Suppressor macrophage treated with lipopolysaccharide for 4 hours (primary cell): ENCODE measurements at places on chromosomes 13 and 19.

GRCh38 chr19:11927227-11927626 is 2.3 kb downstream of the ZNF700 start:
- no peak for DNase-seq

DNA sequence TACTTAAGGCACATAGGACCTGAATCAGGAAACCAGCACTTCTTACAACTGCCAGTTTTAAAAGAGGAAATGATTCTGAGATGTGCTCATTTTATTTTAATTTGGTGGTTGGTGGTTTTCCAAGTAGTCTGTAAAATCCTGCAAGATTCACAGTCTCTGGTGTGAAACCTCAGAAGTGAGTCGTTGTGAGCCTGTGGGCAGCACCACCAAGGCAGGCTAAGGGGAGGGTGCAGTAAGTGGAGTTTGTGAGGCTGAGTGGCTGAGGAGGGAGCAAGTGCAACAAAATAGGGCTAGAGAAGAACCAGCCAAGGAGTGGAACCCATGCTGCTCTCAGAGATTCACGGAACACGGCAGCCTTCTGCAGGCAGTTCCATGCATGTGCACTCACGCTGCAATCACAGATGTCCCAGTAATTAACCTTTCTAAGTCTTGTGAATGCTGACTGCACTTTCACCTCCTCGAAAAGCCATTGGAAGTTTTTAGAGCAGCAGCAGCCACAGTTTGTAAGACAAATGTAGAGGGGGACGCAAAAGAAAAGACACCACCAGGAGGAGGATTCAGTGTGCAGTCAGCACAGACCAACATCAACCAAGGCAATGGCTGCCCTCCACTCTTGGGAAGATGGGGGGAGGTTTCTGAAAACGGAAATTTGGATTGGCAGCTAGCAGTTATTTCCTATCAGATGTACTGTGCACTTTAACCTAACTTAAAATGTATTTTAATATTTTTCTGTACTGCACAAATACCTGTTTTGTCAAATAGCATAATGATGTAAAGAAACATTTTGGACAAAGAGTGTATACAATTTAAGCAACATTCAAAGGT is 44.9 kb downstream of the ESD start:
- DNase-seq: peak; percentile 71

DNA sequence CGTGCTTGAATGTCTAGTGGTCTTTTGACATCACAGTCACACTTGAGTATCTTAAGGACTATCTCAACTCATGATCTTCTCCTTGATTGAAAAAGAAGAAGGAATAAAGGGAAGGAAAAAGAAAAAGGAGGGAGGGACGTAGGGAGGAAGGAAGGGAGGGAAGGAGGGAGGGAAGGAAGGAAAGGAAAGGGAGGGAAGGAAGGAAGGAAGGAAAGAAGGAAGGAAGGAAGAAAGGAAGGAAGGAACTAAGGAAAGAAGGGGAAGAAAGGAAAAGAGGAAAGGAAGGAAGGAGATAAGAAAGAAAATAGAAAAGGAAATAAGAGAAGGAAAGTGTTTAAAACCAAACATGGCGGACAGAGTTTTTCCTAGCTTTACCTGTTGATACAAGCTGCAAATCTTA is 64.7 kb downstream of the RNASEH2B start:
- no peak for DNase-seq

DNA sequence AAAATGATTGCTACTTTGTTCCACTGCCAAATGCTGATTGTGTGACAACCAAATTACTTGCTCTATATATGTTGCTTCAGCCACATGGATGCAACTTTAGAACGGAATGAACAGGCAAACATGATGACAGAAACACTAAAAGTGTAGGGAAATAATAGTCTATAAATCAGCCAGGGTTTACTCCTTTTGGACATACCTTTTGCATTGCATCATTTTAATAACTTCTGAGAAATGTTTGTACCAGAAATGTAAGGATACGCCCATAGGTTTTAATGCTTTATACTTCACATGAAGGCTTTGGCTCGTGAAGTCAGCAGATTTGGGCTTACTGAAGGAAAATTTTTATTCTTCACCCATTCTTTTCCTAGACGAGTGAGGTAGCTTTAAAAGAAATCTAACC is 141.0 kb downstream of the POSTN start:
- DNase-seq: no peak

DNA sequence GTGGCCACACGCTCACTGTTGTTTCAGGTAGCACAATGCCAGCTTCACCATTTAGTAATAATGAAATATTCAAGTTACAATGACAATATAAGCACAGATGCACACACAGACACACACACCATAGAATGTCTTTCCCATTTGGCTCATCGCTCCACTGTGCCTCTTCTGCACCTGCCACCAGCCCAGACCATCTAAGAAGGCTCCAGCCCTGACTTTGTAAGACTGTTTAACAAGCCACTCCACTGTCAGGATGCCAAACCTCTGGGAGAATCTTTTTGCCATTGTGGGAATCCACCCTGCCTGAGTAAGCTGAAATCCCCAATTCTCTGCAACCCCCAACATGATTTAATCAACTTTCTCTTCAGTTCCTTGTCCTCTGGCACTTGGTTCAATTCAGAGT is 60.6 kb downstream of the LHFPL6 start:
- DNase-seq: no peak

GRCh38 chr19:21141787-21142464 is at the start of gene ZNF431:
Gene ZNF431, plus strand, starts transcription at chr19:21142040. Its CDS starts 144 bp downstream, at chr19:21142184.
- peak; percentile 94 for DNase-seq

- DNase-seq: no peak
Observed at GRCh38 chr19:46295401-46296201, 1.2 kb upstream of the HIF3A start.

GRCh38 chr13:93963266-93964145 is 516.0 kb downstream of the DCT start:
- DNase-seq: no peak

- no peak for DNase-seq
Observed at GRCh38 chr19:3336680-3337523, 29.5 kb upstream of the NFIC start.

- DNase-seq: no peak
Observed at GRCh38 chr13:104286566-104287290, 1220.5 kb upstream of the SLC10A2 start.

- DNase-seq: no peak
Observed at GRCh38 chr13:42816538-42816937, 35.2 kb downstream of the FAM216B start.

DNA sequence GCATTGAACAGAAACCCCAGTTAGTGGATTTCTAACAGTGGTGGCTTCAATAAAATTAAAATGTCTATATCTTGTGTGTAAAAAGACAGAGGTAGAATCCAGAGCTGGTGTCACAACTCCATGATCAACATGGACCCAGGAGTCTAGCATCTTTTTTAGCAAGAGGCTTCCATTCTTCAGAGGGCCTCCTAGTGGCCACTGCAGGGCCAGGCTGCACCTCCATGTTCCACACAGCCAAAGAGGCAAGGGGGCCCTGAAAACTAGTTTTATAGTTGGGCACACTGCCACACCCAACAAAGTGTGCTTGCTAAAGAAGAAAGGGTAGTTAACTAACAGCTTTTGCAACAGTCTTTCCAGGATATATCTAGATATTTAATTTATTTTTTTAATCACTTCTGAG is 12.9 kb downstream of the N4BP2L1 start:
- DNase-seq: no peak

GRCh38 chr19:11422163-11423065 is 3.3 kb upstream of the RGL3 start:
- peak; percentile 53 for DNase-seq

DNA sequence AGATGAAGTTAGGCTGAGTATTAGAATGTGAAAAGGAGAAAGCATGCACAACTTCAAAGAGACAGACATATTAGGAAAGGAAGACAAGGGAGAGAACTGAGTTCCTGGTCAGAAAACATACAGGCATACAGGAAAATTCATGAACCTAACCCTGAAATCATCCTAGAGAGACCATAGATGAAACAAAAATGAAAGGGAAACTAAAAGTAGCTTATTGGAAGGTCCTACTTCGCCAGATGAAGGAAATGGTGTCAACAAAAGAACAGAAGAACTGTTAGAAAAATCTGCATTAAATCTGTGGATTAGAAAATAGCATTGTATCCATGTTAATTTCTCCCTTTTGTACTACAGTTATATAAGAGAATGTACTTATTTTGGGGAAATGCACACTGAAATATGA is 169.0 kb upstream of the UFM1 start:
- peak; percentile 6 for DNase-seq

DNA sequence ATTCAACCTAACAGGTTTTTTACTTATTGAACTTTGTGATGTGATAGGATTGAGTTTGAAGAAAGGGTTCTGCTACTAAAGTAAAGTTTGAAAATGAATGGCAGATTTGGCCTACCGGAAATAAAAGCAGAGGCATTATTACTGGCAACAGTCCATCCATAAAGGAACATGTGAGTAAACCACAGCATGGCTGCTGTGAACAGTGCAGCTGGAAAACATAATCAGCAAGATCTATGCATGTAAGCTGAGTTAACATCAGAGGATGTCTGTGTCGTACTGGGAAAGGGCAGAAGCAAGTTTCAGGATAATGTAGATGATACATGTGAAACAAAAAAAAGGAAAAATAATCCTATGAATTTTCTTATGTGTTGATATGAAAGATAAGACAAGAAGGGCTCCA is 87.6 kb downstream of the CYSLTR2 start:
- DNase-seq: no peak

DNA sequence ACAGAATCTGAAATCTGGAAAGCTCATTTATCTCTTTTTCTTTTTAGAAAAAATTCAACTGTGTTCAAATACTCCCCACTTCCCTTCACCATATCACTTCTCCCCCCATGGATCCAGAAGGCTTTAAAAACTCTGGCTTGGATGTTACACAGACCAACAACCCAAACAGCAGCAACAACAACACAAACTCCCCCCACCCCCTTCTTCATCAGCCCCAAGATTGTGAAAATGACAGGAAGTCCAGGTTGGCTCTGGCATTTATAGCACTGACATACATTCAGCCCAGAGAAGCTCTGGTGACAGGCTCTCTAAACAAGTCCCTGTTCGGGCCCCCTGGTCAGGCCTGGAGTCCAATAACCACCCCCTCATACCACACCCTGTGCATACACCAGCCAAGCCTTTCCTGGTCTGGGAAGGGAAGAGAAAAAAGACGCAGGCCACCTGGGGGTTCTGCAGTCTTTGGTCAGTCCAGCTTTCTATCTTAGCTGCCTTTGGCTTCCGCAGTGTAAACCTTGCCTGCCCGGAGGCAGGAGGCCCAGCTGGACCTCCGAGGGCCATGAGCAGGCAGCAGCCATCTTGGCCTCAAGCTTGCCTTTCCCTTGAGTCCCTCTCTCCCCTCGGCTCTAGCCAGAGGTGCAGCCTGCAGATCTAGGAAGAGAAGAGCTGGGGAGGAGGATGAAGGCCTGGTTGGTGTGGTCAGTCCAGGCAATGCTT is 6.8 kb downstream of the CDX2 start:
- DNase-seq: no peak

GRCh38 chr13:93307136-93307535 is 80.5 kb downstream of the GPC6 start:
- DNase-seq: no peak

DNA sequence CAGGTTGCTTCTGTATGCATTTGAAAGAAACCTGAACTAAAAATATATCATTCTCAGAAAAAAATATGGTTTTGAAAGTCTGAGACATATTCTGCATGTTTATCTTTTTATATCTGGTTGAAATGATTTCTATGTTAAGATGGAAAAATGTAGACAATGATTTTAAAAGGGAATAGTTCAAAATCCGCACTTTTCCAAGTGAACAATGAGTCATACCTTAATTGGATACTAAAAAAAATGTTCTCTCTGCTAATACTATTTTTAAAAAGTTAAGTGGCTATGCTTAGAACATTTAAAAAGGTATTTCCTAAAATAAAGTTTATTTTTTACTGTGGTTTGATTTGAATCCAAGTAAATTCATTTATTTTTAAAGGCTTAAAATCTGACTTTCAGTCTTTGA is 801.4 kb downstream of the SLITRK6 start:
- no peak for DNase-seq

DNA sequence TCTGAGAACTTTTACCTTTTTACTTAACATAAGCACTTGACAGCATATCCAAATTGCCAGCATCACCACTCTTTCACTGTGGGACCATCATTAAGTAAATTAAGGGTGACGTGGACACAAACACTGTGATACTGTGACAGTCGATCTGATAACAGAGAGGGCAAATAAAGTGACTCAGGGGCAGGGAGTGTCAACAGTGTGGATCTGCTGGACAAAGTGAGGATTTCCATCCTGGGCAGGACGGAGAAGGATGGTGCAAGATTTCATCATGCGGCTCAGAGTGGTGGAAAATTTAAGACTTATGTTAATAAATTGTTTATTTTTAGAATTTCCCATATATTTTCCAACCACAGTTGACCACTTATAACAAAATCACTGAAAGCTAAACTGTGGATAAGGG is 60.0 kb upstream of the WDFY2 start:
- DNase-seq: no peak

DNA sequence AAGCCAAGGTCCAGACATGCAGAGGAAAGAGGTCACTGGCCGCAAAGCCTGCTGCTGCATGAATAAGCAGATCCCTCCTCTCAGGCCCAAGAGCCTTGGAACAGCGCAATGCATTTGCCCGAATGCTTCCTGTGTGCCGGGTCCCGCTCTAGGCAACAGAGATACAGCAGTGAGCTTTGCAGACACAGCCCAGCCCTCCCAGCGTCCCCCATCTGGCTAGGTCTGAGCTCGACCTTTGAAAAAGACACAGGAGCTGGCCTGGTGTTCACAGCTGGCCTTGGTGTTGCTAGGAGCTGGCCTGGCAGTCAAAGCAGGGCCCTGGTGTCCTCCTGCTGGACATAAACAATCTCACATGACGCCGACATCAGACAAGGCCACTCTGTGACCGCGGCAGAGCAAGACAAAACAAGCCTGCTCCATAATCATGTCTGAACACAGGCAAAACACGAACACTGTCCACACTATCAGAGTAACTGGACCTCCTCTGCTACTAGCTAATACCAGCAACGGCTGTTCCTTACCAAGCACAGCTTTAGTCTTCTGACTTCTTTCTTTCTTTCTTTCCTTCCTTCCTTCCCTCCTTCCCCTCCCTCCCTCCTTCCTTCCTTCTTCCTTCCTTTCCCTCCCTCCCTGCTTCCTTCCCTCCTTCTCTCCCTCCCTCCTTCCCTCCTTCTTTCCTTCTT is 5.7 kb upstream of the PEX11G start:
- no peak for DNase-seq

GRCh38 chr13:100636441-100636840 is 38.2 kb downstream of the TMTC4 start:
- no peak for DNase-seq

- DNase-seq: no peak
Observed at GRCh38 chr13:41880966-41881365, 79.9 kb downstream of the VWA8 start.

GRCh38 chr19:29672933-29673336 is 7.7 kb downstream of the PLEKHF1 start:
- DNase-seq: peak; percentile 38

DNA sequence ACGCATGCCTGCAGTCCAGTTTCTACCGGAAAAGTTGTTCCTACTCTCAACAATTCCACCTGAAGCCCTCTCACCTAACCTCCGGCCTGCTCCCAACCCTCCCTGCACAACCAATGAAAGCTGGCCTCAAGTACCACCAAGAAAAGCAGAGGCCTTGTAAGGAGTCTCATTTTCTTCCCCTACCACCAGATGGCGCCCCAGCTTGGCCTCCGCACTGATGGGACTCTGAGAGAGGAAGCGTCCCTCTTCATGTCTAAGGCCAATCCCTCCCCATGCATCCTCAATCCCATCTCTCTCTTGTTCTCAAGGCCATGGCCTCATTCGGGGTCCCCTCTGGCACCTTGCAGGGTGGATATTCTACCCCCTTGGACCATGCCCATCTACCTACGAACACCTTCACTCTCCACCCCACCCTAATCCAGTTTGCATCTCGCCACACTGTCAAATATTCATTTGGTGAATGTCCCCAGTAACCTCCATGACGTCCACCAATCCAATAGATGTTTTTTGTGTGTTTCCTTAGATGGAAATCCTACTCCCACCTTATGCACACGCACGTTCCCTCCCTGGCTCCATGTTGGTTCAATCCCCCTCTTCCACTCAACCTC is 412.8 kb downstream of the ZNF536 start:
- peak; percentile 80 for DNase-seq
